ENCODE measurements at places on chromosomes 11 and 22.

- no peak for DNase-seq
Measured at GRCh38 chr11:2276280-2277007, 6.1 kb upstream of the ASCL2 start.

GRCh38 chr11:57487920-57488659 is 27.4 kb downstream of the SLC43A1 start:
- DNase-seq, result no peak

DNA sequence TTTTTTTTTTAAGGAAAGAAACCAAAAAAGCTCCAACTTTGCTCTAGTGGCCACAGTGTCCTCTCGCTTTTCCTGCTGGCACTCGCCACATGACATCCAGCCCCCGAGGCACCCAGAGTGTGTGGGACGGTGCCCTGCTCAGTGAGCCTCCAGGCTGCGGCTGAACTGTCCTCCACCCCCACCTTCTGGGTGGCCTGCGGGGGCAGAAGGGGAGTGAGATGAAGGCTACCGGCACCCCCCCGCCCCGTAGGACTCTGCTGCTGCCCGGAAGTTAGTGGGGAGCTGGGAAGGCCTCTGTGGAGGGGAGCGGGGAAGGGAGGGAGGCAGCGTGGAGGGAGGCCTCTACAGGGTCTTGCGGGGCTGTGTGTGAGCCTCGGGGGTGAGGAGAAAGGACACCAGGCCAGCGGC is 264.4 kb downstream of the CTTN start:
- DNase-seq, result no peak

- no peak for DNase-seq
Measured at GRCh38 chr11:36006556-36006955, 62.7 kb downstream of the LDLRAD3 start.

GRCh38 chr11:88404932-88405710 is 67.6 kb upstream of the CTSC start:
- DNase-seq, result no peak

DNA sequence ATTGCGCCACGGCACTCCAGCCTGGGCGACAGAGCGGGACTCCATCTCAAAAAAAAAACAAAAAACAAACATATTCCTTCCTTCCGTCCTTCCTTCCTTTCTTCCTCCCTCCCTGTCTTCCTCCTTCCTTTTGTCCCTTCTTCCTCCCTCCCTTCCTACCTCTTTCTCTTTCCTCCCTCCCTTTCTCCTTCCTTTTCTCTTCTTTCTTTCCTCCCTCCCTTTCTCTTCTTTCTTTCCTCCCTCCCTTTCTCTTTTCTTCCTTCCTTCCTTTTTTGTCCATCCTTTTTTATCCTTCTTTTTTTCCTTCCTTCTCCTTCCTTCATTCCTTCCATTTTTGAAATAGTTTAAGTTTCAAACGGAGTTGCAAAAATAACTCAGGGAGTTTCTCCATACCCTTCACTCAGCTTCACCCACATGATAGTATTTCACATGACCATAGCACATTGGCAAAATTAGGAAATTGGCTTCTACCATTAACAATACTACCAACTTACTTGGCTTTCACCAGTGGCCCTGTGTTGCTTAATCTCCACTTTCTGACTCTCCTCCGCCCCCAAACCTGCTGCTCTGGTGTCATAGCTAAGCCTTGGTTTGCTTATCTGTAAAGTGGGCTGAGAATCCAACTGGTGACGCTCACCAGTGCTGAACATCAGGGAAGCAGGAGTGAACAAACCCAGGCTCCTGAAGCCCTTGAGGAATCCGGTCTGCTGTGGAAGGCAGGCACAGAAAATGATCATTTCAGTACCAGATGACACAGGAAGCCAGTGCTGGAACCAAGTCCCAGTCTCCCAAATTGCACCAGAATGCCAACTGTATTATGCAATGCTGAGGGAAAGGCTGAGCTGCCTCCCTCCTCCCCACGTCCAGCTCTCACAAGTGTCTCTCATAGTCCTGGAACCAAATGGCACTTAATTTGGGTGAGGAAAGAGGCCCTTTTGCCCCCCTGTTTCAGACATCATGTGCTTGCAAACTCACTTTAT is 17.2 kb upstream of the CRYBB3 start:
- DNase-seq, result no peak

- DNase-seq, result no peak
Measured at GRCh38 chr22:21734540-21735199, 924 bp downstream of the YPEL1 start.

DNA sequence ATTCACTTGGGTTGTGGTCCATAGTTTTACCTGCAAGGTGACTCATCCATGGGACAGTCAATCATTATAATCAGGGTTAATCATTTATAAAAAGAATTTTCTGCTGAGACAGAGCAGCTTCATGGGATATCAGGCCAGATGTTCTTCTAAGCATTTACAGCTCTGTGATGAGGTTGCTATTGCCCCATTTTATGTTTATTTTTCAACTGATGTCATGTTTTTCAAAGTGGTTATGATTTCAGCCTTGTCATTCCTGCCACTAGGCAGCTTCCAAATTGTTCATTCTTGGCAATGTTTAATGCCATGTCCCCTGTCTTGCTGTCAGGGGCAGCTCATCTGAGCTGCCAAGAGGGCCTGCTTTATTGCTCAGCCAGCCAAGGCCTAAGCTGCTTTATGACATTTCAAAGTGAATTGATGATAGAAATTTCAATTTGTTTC is 35.9 kb upstream of the ZBED5 start:
- DNase-seq, result no peak

DNA sequence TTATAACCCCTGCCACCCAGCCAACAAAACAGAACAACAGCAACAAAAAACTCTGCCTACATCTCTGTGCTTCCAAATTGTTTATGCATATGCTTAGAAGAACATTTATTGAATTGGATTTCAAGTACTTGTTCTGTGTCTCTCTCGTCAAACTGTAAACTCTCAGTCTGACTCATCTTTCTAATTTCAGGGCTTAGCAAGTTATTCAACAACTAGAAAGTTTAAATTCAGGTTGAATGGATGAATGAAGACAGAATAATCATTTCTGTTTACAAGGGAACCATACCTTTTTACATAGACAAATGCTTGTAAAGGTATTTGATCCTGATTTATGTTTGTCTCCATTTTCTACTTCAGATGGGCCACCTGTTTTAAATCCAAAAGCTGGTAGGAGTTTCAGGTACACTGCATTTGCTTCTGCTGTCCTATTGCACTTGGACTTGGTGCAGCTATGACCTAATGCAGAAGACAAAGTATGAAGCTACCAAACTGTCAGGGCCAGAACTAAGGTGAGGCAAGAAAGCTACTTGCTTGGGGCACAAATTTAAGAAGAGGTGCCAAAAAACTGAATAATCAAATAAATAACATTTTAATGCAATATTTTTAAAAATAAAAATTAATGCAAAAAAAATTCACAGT is 1.6 kb upstream of the FBXO3 start:
- no peak for DNase-seq

DNA sequence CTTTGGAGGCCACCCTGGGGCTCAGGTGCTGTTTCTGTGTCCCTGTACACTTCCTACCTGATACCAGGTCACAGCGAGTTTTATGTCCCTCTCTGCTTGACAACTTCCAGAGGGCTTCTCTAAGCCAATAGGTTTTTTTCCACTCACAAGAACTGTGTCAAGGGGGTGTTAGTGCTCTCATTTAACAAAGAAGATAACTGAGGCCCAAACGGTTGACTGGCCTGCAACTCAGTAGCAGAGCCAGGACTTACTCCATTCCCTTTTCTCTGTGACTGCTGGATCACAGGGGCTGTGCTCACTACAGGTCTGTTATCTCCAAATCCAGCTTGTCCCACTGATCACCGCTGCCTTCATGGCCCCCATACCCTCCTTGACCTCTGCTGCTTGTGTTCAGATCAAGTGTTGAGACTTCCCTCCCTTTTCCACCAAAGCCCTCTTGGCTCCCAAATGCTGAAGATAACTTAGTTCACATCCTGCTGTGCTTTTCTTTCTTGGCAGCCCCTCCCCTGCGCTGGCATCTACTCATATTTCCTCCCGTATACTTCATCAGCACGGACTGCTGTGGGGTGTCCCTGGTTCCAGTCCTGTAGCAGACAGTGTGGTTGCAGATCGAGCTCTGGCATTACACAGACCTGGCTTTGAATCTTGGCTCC is 41.3 kb downstream of the POU2F3 start:
- DNase-seq, result no peak

- DNase-seq, result no peak
Measured at GRCh38 chr22:35154937-35155387, 89.0 kb downstream of the ISX start.

DNA sequence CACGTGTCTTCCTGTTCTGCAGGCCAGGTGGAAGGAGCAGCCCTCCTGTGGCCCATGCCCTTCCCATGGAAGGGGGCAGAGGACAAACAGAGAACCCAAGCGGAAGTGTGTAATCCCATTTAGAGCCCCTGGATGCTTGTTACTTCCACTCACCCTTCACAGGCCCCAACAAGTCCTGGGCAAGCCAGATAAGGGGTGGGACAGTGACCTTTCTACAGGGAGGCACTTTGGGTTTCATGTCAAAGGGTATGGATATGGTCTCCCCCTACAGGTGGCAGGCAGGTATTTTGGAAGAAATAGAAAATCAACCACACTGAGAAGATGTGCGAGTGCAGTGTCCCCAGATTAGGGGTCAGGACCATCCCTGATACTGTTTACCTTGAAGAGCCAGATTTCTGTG is 11.4 kb downstream of the MPEG1 start:
- no peak for DNase-seq

DNA sequence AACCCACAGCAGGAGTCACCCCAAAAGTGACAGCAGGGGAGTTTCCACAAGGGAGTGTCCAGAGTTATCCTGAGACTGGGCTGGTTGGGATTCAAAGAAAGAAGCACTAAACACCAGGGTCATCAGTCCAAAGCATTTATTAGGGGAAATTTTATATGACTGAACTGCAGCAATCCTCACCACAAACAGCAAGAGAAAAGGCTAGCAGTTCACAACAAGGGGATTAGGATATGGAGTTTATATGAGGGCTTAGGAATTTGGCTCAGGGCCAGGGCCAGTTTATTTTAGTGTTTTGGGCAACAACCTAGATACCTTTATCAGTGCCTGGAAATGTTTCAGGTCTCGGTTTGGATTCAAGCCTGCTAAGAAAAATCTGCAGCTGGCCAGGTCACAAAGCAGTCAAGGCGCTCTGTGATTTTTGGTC is 4.6 kb upstream of the TMEM126A start:
- DNase-seq, result no peak

DNA sequence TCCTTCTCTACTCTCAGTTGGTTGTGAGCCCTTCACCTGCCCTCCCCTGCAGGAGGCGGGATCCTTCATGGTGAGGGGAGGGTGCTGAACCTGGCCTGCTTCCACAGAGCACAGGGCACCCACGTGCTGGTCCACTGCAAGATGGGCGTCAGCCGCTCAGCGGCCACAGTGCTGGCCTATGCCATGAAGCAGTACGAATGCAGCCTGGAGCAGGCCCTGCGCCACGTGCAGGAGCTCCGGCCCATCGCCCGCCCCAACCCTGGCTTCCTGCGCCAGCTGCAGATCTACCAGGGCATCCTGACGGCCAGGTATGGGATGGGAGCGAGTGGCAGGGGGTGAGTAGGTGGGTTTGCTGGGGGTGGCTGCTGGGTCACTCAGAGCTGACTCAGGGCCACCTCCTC is 6.3 kb downstream of the SSH3 start:
- no peak for DNase-seq

DNA sequence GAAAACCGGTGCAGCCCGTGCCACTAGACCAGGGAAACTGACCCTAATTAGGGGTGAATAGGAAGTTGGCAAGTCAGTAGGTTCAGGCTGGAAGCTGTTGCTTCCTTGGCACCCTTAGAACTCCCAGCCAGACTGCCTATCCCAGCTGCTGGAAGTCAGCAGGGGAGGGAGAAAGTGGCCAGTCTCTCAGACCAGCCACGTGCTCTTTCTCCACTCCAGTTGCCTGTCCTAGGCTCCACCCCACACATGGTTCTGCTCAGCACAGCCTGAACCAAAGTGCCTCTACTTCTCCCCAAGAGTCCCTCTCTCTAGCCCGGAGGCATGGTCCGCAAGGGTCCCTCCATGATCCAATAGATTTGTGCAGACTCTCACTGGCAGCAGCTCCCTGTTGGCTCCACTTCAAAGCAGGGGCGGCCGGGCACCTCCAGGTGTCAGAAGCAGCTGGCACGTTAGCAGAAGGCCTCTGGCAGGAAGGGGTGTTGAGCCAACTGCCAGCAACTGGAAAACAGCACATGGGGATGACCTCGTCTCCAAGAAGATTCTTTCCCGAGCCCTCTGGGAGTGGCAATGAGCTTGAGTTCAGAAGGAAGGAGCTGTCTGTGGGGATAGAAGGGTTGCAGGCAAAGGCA is 27.7 kb downstream of the ARFGAP2 start:
- no peak for DNase-seq

DNA sequence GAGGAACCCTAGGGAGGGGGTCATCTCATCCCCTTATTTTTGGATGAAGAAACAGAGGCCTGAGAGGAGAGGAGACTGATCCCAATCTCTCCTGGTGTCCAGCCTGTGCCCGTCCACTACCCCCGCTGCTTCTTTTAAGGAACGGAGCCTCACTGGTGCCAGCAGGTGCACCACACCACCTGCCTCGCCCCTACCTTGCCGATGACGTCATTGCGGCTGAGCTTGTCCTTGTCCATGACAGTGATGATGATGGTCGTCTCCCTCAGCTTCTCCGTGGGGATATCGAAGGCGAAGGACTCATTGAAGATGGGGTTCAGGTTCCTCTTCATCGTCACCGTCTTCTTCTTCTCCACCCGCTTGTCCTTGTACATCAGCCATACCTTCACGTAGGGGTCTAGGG is 14.3 kb downstream of the LRRC10B start:
- no peak for DNase-seq
